ENCODE measurements at places on chromosomes 1 and 21. TPM values are rescaled to one million over a fixed set of nuclear protein-coding genes. Genes with fewer than 3 reads are reported as not detected.

GRCh38 chr1:3270403-3271245 lies 183.8 kb upstream of the ARHGEF16 start:
- H3K36me3 ChIP-seq: no peaks in the 10 kb centered on the region
- no peak overlapping the region for H3K4me3 ChIP-seq
- peaks cover 9% of the 10 kb centered on the region for H3K4me1 ChIP-seq
- no peak overlapping the region for H3K27ac ChIP-seq
- no peaks in the 10 kb centered on the region for H3K27me3 ChIP-seq
- no peak for DNase-seq

DNA sequence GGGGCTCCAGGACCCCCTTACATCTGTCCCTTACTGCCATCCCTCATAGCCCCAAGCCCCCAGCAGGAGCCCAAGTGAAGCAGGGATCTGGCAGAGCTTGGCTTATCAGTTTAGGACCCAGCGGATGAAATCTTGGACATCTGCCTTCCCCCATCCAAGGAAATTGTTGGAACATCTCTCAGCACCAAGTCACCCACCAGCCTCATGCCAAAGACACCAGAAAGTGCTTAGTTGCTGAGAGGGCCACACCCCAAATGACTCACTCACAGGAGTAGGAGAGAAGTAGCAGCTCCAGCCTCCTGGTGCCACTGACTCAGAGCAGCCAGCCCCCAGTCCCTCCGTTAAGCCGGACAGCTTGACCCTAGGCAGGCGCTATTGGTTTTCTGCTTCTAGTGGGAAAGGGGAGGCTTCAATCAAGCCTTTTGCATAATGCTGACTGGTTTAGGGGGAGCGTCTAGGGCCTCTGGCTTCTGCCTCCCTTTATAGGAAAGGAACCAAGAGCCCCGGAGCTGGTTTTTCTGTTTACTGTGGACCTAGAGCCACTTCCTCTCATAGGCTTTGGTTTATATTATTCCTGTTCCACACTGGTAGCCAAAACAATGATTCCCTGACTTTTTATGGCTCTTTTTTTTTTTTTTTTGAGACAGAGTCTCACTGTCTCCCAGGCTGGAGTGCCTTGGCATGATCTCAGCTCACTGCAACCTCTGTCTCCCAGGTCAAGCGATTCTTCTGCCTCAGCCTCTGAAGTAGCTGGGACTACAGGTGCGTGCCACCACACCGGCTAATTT lies 114.2 kb upstream of the IPO9 start:
- H3K27me3 ChIP-seq: no peaks in the 10 kb centered on the region
- DNase-seq: peak; percentile 60
- H3K4me1 ChIP-seq: peaks cover 76% of the 10 kb centered on the region
- H3K4me3 ChIP-seq: no peak overlapping the region
- peak overlapping the region; percentile 76 for H3K27ac ChIP-seq

DNA sequence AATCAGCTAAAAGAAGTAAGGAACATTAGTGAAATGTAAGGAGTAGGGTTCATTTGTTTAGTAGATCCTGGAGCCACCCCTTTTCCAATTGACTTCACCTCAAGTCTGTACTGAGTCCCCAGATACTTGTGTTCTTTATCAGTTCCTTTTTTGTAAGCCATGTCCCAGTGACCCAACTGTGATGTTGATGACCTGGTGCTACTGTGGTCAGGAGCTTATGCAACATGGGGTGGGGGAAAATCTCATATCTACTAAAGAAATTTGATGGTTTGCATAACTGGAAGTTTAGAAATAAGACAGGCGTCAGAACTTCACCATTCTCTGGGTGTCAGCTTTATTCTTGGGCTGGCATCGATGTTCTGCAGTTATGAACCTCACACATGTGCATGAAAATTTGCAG lies 120.5 kb downstream of the LRRC7 start:
- H3K27ac ChIP-seq: no peak overlapping the region
- H3K36me3 ChIP-seq: no peaks in the 10 kb centered on the region
- DNase-seq: no peak
- H3K4me3 ChIP-seq: no peak overlapping the region

DNA sequence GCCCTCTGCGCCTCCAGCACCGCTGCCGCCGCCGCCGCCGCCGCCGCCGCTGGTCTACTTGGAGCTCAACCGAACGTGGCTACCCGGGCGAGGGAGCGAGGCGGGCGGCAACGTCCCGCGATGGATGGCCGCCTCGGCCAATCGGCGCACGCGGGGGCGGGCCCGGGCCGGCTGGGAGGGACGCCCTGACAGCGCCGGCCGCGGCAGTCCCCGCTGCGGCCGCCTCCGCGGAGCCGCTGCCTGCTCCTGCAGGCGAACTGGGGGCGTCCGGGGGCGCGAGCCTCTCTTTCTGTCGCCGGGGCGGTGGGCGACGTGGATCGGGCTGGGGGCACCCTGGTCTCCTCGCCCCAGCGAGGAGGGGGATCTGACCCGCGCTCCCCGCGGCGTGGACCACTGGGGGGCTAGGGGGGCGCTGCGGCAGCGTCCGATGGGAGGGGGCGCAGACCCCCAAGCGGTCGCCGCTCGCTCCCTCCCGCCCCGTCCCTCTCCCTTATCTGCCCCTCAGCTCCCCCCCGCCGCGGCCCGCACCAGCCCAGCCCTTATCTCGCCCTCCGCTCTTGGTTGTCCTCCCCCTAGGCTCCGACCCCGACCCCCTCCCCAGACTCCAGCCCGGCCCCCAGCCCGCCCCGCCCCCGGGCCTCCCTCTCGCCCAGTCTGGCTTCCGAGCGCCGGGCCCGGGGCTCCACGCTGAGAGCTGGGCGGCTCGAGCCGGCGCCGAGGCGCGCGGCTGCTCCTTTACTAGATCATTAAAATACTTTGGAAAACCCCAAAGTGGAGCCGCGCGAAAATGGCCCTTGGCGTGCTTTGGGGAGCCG lies at the start of gene SSBP3:
Gene SSBP3, minus strand, starts transcription at position 56 of the 815 bp plus-strand sequence.
- DNase-seq: peak; percentile 93
- peaks cover 39% of the 10 kb centered on the region for H3K4me1 ChIP-seq
- H3K4me3 ChIP-seq: peak within 1 kb of the TSS; percentile 79
- peak within 1 kb of the TSS; percentile 86 for H3K27ac ChIP-seq

DNA sequence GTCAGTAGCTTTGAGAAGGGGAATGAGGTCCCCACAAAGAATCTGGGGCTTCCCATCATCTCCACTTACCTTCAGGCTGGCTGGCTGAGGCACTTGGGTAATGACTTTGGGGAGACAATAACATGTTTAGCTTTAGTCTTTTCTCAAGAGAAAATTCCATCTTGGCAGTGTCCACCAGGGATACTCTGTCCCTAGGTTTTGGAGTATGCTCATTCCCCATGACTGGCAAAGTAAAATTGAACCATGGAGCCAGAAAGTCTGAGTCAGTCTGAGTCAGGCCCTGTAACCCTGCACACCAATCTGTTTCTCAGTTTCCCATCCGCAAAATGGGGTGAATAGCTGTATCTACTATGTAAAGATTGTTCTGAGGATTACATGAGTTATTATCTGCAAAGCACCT lies 28.2 kb downstream of the RUNX1 start:
- H3K4me3 ChIP-seq: no peak overlapping the region
- H3K36me3 ChIP-seq: no peaks in the 10 kb centered on the region
- no peak overlapping the region for H3K27ac ChIP-seq
- no peaks in the 10 kb centered on the region for H3K27me3 ChIP-seq
- no peaks in the 10 kb centered on the region for H3K4me1 ChIP-seq

DNA sequence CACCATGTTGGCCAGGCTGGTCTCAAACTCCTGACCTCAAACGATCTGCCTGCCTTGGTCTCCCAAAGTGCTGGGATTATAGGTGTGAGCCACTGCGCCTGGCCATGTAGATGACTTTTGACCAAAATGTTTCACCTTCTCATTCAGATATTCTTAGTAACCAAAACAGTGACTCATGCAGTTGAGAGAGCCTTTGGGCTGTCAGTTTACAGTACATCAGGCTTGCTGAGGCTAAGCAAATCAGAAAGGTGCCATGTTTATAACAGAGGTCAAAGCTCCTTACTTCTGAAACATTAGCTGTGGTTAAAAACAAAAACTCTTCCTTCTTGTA lies 21.0 kb downstream of the CNIH4 start:
- H3K4me3 ChIP-seq: no peak overlapping the region
- no peaks in the 10 kb centered on the region for H3K27me3 ChIP-seq
- peaks cover 9% of the 10 kb centered on the region for H3K36me3 ChIP-seq
- DNase-seq: no peak
- H3K4me1 ChIP-seq: no peaks in the 10 kb centered on the region

The DCDC2B gene
- total RNA-seq: not detected

- DNase-seq: no peak
- no peak overlapping the region for H3K27ac ChIP-seq
- H3K27me3 ChIP-seq: no peaks in the 10 kb centered on the region
- no peaks in the 10 kb centered on the region for H3K4me1 ChIP-seq
These were observed 792.8 kb downstream of the USP25 start for GRCh38 chr21:16522548-16522947.

- no peaks in the 10 kb centered on the region for H3K27me3 ChIP-seq
- no peaks in the 10 kb centered on the region for H3K36me3 ChIP-seq
- DNase-seq: no peak
- no peak overlapping the region for H3K4me3 ChIP-seq
These were observed 163.9 kb upstream of the DPT start for GRCh38 chr1:168892931-168893330.

The RGS7 gene
- not detected for total RNA-seq

The SMPDL3B gene
- total RNA-seq: 37.8 TPM

DNA sequence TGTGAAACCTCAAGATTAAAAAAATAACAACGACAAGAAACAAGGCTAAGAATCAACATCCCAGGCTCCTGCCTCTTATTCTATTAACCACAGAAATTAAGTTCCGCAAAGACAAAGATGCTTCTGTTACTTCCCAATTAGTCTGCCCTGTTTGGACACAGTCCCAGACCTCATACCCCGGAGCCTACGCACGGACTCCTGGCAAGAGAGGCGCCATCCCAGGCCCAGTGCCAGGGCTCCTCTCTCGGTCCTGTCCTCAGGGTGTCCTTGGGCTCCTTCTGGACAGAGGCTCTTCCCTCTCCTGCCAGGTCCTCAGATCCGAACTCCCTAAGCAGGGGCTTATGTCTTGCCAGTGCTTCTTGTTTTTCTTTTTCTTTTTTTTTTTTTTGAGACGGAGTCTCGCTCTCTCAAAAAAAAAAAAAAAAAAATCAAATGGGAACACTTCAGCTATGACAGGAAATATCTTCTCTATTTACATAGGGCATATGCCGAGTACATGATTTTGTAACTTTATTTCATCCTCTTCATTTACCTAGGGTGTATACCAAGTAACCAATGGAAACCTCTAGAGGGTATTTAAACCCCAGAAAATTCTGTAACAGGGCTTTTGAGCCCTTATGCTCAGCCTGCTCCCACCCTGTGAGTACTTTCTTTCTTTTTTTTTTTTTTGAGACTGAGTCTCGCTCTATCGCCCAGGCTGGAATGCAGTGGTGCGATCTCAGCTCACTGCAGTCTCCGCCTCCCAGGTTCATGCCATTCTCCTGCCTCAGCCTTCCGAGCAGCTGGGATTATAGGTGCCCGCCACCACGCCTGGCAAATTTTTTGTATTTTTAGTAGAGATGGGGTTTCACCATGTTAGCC lies 11.7 kb upstream of the ENO1 start:
- peak overlapping the region; percentile 90 for H3K27ac ChIP-seq
- H3K27me3 ChIP-seq: no peaks in the 10 kb centered on the region
- peak; percentile 93 for DNase-seq
- H3K36me3 ChIP-seq: no peaks in the 10 kb centered on the region
- H3K4me1 ChIP-seq: peaks cover 33% of the 10 kb centered on the region
- no peak overlapping the region for H3K4me3 ChIP-seq

DNA sequence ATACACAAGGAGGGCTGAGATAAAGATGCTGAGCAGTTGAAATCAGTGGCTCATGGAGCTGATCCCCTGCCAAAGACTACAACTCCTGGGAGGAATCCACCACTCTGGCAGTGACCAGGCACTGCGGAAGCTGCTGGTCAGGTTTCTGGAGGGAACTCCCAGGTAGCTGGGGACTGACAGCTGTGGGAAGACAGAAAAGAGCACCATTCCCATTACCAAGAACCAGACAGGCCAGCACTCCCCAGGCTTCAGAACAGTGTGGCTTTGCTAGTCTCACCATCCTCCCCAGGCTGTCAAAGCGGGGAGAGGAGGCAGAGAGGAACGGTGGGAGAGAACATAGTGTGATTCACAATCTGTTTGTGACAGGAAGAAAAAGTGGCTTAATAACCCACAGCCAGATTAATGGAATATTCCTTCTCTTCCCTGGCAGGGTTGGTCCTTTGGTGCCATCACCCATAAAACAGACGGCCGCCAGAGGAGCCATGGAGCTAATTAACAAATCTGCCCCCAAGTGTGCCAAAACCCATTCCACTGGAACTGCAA lies 92.1 kb downstream of the MAB21L3 start:
- H3K36me3 ChIP-seq: no peaks in the 10 kb centered on the region
- DNase-seq: peak; percentile 74
- no peak overlapping the region for H3K4me3 ChIP-seq
- H3K27ac ChIP-seq: peak overlapping the region; percentile 12

- peaks cover 50% of the 10 kb centered on the region for H3K4me1 ChIP-seq
- H3K27ac ChIP-seq: peak overlapping the region; percentile 88
- DNase-seq: no peak
- H3K4me3 ChIP-seq: no peak overlapping the region
These were observed 55.3 kb downstream of the APP start for GRCh38 chr21:26115305-26115704.

DNA sequence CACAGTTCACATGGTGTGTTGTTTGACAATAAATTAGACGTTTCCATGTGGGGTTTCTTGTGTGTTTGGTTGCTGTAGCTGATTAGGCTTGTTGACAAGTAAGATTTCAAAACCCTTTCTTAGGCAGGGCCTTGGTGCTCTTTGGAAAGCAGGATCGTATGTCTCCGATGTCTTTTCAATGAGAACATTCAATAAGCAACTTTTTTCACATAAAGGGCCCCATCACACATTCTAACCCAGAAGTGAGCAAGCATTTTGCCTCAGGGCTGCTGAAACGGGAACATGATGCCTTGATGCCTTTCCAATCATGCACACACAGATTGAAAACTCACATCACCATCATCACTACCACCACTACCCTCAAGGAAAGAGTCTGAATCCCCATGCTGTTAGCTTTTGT lies 33.1 kb downstream of the LPAR3 start:
- no peaks in the 10 kb centered on the region for H3K36me3 ChIP-seq
- H3K4me3 ChIP-seq: no peak overlapping the region
- H3K27me3 ChIP-seq: no peaks in the 10 kb centered on the region
- no peak for DNase-seq

DNA sequence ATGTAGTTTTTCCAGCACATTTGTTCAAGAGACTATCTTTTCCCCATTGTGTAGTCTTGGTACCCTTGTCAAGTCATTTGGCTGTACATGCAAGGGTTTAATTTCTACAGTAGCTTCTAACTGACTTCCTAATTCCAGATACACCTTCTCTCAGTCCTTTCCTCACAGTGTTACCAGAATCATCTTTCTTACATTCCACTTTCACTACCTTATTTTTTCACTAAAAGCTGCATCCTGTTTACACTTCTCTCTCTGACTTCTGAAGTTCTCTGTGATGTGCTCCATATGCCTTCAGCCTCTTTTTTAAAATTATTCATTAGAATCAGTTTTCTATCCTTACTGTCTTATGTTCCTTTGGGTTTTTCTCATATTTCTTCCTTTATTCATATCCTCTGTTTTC lies 57.1 kb upstream of the RWDD3 start:
- no peaks in the 10 kb centered on the region for H3K36me3 ChIP-seq
- DNase-seq: no peak
- H3K4me3 ChIP-seq: no peak overlapping the region
- H3K27ac ChIP-seq: no peak overlapping the region
- H3K4me1 ChIP-seq: no peaks in the 10 kb centered on the region

- DNase-seq: peak; percentile 16
- H3K36me3 ChIP-seq: no peaks in the 10 kb centered on the region
- peaks cover 28% of the 10 kb centered on the region for H3K4me1 ChIP-seq
- no peak overlapping the region for H3K27ac ChIP-seq
- no peaks in the 10 kb centered on the region for H3K27me3 ChIP-seq
- H3K4me3 ChIP-seq: no peak overlapping the region
These were observed 570 bp downstream of the KCND3 start for GRCh38 chr1:111988743-111989453.

- H3K27ac ChIP-seq: no peak overlapping the region
- H3K4me1 ChIP-seq: peaks cover 10% of the 10 kb centered on the region
- no peak for DNase-seq
These were observed 81.1 kb downstream of the PEX14 start for GRCh38 chr1:10555635-10556429.
